ENCODE measurements at places on chromosomes 3 and 15.

- no peak for DNase-seq
These were observed 247.7 kb downstream of the MYRIP start for GRCh38 chr3:40057077-40057476.

- no peak for DNase-seq
These were observed 75.8 kb downstream of the FAIM start for GRCh38 chr3:138684396-138684795.

DNA sequence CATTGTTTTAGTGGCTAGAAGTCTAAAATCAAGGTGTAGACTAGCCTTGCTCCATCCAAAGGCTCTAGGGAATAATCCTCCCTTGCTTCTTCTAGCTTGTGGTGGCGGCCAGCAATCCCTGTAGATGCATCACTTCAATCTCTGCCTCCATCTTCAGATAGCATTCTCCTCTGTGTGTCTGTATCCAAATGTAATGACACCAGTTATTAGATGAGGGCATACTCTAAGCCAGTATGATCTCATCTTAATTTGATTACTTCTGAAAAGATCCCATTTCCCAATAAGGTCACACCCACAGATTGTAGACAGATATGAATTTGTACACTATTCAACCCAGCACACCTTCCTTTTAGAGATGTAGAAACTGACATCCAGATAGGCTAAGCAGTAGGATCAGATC lies 334.5 kb upstream of the KCNMB2 start:
- DNase-seq: no peak

- no peak for DNase-seq
These were observed 24.1 kb downstream of the GYG1 start for GRCh38 chr3:149015393-149015792.

DNA sequence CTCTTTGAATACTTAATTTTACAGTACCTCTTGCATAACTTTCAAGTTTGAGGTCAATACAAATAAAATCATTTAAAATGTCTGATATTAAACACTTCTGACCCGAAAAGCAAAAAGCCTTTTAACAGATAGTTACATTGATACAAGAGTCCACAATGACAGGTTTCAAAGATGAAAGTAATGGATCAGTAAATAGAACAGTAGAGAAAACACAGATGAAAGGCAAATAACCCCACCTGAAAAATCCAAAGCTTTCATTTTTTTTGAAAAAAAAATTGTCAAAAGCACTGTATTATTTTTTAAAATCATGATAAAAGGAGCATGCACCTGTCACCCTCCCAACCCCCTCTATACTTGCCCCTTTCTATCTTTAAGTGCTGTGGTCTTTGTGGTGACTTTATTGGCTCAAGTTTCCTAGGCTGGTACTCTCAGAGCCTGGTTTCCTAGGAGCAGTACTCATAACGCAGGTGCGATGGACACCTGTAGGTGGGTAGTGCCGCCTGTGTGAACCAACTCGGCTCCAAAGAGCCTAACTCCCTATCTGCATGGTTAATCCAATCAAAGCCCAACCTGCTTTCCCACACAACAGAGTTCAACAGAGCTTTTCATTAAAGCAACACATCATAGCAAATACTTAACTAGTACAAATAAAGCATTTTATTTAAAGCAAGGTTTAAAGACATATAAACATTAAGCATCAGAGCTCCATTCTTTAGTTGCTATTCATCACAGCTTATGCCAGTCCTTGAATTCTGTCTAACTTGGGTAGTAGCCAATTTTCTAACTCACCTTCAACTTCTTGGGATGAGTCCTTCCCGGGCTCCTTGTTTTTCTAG lies 32.2 kb downstream of the LIPC start:
- peak; percentile 51 for DNase-seq

DNA sequence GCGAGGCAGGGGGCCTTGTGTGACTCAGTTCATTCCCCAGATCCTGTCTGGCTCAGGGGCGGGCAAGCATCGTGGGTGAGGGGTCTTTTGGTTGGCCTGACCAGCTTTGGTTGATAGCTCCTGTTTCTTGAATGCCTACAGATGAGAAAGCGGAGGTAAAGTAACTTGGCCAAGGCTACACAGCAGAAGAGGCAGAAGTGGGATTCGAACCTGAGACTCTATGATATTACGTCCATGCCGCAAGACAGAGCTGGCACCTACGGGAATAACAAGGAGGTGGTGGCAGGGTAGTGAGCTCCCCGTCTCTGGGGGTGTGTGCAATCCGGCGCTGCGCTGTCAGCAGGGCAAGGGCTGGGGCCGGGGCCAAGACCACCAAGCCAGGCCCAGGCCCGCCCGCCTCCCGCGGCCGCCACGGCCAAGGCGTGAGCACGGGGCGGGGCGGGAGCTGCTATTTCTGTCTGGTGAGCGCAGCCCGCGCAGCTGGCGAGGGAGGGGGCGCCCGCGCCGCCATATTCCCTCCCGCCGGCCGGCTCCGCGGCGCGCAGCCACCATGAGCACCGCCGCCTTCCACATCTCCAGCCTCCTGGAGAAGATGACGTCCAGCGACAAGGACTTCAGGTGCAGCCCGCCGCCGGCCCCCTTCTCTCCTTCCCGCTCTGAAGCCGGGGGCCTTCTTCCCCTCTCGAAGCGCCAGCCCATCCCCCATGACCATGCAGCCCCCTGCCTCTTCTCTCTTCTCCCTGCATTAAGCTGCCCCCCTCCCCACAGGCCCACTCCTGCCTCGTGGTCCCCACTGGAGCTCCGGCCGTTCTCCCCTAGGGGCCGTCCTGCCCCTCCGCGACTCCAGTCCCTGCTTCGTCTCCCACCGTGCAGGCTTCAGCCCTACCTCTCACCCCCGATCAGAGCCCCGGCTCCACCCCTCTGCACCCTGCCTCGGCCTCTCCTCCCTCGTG lies at the start of gene CAND2:
Gene CAND2, plus strand, starts transcription at position 510 of the 953 bp plus-strand sequence. Its CDS starts 41 bp downstream, at position 551.
- no peak for DNase-seq

GRCh38 chr3:39524107-39524506 lies 56.6 kb downstream of the MOBP start:
- DNase-seq: no peak

GRCh38 chr3:53696401-53697172 lies 149.6 kb downstream of the CHDH start:
- no peak for DNase-seq

GRCh38 chr15:101504373-101504772 lies 14.9 kb upstream of the PCSK6 start:
- DNase-seq: no peak

GRCh38 chr3:178060407-178060806 lies 475.8 kb upstream of the KCNMB2 start:
- DNase-seq: no peak

GRCh38 chr3:124951511-124952281 lies 17.1 kb upstream of the MUC13 start:
- DNase-seq: no peak

DNA sequence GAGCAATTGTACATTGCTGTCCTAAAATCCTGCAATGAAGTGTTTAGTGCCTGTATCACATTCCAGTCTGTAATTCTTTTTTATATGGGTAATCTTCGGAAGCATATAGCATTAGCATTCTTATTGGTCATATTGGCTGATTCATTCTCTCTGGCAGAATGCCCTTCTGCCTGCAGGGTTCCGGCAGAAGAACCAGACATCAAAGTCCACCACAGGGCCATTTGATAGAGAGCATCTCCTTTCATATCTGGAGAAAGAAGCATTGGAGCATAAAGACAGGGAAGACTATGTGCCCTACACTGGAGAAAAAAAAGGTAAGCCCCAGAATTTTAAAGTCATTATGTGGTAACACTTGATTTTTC lies 39.6 kb downstream of the TMOD3 start:
- no peak for DNase-seq

DNA sequence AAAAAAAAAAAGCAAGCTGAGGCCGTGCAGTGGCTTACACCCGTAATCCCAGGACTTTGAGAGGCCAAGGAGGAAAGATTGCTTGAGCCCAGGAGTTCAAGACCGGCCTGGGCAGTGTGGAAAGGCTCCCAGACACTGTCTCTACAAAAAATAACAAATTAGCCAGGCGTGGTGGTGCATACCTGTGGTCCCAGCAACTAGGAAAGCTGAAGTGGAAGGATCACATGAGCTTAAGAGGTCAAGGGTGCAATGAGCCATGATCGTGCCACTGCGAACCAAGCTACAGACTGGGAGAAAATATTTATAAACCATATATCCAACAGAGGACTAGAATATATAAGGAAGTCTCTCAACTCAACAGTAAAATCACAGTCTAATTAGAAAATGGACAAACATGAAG lies 10.0 kb downstream of the KLHDC8B start:
- no peak for DNase-seq

GRCh38 chr3:165919284-165919683 lies 82.1 kb upstream of the BCHE start:
- DNase-seq: no peak

DNA sequence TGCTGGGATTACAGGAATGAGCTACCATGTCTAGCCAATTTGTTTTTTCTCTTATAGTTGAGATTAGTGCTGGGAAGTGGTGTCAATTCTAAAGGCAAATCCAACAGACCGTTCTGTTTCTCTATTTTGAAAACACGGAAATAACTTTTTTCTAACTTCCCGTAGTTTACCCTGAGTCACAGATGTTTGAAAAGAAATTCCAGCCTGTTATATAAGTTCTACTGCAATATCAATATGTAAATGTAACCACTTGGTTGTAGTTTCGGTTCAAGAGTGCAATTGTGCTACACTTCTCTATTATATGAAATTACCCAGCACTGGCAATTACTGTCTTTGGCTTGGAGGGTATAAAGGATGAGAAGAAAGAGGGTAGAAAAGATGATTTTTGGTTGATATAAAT lies 22.3 kb upstream of the GNB4 start:
- DNase-seq: no peak

- DNase-seq: no peak
These were observed 613.4 kb upstream of the CFAP20DC start for GRCh38 chr3:59663076-59663850.

- no peak for DNase-seq
These were observed 77.8 kb downstream of the IL20RB start for GRCh38 chr3:137035631-137036030.

- DNase-seq: peak; percentile 26
These were observed 716 bp downstream of the PTPN23 start for GRCh38 chr3:47381317-47382157.

- no peak for DNase-seq
These were observed 238.1 kb upstream of the STT3B start for GRCh38 chr3:31294430-31295149.

DNA sequence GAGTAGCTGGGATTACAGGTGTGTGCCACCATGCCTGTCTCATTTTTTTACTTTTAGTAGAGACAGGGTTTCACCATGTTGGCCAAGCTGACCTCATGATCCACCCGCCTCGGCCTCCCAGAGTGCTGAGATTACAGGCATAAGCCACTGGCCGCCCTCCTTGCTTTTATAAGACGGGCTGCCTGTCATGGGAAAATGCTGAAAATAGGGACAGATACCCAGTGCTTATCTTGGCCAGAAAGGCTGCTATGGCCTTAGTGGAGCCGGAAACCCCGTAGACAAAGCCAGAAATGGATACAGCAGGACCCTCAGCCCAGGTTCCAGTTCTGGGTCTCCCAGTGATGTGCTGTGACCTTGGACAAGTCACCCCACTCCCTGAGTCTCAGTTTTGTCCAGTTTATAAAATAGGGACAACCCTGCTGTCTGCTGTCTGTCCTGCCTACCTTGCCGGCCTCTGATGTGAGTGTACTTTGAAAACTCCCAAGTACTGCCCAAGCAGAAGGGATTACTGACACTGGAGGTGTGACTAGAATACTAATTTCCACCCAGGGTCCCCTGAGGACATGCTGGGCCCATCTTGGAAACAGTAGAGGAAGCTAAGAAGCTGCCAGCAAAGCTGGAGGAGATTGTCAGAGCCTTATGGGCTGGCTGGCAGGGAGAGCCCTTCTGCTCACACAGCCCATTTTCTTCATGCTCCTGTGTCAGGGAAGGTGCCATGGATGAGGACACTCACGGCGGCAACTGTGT lies 59.6 kb downstream of the BDH1 start:
- no peak for DNase-seq

- DNase-seq: no peak
These were observed 694 bp downstream of the ABTB1 start for GRCh38 chr3:127673191-127674100.

DNA sequence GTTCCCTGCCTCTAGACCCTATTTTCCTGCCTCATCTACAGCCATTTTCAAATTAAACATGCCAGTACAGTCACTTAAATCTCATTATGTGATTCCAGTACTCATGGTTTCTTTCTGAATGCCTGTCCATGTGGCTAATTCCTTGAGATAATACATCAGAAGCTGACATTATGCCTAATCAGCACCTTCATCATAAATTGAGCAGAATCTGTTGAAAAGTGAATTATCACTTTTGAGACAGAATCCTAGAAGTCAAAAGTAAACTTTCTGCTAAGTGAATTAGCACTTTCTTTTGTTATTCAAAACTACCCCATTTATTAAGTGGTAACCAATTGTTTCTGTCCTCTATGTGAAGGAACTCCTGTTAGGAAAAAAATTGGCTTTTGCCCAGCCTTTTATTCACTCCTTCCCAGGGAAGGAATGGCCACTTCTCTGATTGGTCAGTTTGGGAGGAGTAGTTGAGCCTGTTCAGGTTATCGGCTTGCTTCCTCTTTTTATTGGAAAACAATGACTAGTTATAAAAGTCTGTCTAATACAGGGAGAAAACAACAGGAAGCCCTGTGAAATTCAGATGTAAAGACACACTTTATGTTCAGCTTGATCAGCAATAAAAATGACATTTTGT lies 40.5 kb downstream of the OSTN start:
- DNase-seq: no peak

GRCh38 chr15:47209591-47209990 lies 507.7 kb upstream of the SEMA6D start:
- no peak for DNase-seq

- peak; percentile 22 for DNase-seq
These were observed 6.5 kb upstream of the ALDH1A3 start for GRCh38 chr15:100873029-100873677.

- DNase-seq: no peak
These were observed 39.7 kb downstream of the NBEAL2 start for GRCh38 chr3:47019201-47019600.

DNA sequence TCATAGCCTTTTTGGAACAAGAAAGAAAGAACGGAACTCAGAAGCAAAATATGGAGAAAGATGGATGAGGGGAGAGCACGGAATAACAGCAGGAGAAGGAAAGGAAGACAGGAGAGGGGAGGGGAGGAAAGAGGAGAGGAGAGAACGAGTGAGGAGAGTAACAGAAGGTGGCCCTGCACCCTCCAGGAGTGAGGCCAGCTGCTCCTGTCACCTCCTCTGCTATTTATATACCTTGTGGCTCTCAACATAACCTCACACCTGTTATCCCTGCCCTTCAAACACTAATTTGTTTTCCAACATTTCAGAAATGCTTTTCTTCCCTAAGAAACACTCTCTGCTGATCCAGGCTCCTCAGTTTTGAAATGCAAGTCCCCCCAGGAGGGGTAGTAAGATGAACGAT lies 53.4 kb upstream of the ATP2B2 start:
- DNase-seq: no peak
